DND-41 (cell line): ENCODE measurements at places on chromosomes 6 and 20.
A peak's percentile ranks its signal among the peaks of the same experiment; 100 is the strongest.

DNA sequence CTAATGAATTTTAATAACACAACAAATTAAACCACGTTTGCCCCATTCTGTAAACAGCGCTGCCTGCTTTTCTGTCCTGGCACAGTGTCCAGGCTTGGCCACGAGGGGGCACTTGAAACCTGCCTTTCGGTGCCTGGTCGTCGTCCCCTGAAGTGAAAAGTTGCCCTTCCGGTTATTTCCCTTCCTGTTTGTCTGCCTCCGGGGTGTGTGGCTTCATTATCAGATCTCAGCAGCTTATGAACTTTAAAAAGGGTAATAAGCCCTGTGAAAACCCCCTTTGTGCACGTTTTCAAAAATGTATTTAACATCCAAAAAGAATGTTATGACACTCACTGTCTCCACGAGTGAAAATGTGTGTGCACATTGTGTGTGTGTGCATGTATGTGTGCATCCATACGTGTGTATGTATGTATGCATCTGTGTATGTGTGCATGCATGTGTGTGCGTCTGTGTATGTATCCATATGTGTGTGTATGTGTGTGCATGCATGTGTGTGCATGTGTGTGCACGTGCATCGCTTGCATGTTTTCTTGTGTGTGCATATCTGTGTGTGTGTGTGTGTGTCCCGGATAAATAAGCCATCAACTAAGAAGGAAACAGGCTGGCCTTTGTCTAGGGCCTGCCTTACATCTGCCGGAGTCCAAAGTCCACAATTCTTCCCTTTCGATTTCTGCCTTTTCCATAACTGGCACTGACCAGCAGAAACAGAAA is 358.4 kb downstream of the THBS2 start:
- peak; percentile 81 for DNase-seq

GRCh38 chr6:96547654-96548053 is 15.3 kb upstream of the FHL5 start:
- DNase-seq, result no peak

- no peak for DNase-seq
Measured at GRCh38 chr6:154482858-154483257, 27.6 kb downstream of the CNKSR3 start.

DNA sequence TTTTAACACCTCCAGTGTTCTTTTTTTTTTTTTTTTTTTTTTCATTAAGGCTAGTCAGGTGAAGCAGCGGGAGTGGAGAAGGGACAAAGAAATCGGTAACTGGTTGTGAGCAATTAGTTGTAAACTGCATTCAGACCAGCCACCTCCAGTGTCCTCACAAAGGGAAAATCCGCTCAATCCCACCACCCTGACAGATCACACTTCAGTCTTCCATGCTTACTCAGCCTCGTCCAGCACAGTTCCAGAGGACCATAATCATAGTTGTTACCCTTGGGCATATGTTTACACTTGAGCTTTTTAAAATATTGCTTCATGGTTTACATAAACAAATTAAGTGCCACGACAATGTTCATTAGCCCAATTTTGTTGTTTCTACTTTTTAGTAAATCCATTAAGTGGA is 10.2 kb downstream of the DYNLRB1 start:
- no peak for DNase-seq

GRCh38 chr6:168116975-168117899 is 38.2 kb upstream of the FRMD1 start:
- no peak for DNase-seq

DNA sequence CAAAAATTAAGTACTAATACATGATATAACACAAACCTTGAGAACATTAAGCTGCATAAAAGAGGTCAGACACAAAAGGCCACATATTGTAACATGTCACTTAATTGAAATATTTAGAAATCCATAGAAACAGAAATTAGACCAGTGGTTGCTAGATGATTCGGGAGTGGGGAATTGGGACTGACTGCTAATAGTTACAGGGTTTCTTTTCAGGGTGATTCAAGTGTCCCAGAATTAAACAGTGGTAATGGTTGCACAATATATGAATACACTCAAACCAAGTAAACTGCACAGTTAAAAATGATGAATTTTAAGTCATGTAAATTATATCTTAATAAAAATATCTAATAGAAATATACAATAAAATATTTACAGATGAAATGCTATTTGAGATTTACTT is 174.5 kb downstream of the WDR27 start:
- no peak for DNase-seq

DNA sequence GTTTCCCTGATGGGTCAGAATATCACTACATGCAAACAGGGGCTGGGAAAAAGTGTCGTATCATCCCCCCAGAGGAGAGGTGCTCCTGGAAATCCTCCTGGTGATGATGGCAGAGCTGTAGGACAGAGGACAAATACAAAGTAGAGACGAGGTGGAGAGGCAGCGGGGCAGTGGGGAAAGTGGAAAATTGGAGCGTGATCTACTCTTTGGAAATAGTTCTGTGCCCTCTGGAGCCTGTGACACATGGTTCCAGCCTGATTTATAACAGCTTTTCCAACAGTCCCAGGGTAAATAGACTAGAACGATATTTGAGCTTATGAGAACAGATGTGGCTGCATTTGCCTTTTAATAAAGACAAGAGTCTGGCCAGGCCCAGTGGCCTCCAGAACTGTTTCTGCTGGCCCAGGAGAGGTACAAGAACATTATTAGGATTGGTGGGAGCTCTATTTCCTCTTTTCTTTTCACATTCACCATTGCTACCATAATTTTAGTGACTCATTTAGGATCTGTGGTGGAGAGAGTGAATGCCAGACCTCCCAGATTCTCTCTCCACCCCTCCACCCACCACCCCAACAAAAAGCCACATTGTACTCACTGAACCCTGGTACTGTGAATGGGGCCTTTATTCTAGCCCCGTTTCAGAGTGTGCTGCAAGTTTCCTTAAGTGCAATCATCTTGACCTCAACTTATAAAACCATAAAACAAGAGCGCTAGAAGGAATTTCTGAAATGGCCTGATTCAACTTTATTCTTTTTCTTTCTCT is 78.3 kb downstream of the BTBD3 start:
- no peak for DNase-seq

DNA sequence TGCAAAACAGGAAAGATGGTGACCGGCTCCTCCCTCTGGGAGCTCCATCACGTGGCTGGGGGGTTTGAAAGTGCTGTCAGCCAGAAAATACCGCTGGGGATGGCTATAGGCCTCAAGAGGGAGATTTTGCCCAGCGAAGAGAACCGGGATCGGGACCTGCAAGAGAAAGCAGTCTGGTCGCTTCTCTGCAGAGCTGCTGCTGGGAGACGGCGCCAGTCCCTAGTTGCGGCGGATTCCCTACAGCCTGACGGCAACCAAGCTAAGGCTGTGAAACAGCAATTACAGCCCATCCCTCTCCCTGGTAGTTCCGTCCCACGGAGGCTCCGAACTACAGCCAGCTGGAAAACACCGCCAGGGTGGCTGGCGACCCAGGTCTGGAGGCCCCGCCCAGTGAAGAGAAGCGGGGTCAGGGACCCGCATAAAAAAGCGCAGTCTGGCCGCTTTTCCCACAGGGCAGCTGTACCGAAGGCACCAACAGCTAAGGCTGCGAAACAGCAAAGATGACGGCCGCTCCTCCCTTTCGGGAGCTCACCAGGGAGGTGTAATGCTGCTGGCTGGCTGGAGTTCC is 238.1 kb upstream of the IRAK1BP1 start:
- no peak for DNase-seq

DNA sequence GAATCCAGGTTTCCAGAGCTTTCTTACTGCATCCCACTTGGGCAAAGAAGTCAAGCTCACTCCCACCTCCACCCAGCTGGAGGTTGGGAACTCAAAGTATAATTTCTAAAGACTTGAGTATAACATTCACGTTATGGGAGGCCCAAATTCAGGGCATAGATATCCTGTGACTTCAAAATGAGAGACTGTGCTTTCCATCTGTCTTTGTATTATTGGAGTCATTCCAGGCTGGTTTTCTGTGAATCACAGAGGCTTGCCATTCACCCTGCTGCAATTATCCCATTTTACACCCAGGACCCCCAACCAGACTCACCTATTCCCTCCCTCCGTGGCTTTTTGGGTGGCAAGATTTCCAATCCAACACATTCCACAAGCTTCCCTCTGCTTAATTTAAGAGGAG is 19.3 kb upstream of the SRC start:
- no peak for DNase-seq

DNA sequence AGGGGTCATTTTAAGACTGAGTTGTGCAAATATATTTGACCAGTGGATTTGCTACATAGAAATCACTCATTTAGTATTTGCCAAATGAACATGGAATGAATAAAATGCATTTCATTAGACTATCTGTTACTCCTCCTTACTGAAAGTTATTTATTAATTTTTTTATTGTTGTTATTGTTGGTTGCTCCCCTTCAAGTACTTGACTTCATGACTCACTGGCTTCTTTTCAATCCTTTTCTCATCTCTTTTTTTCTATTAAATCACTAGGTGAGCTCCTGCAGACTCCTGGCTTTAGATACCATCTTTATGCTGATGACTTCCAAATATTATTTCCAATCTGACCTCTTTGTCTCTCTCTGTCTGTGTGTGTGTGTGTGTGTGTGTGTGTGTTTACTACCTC is 192.2 kb upstream of the FAM83B start:
- no peak for DNase-seq

DNA sequence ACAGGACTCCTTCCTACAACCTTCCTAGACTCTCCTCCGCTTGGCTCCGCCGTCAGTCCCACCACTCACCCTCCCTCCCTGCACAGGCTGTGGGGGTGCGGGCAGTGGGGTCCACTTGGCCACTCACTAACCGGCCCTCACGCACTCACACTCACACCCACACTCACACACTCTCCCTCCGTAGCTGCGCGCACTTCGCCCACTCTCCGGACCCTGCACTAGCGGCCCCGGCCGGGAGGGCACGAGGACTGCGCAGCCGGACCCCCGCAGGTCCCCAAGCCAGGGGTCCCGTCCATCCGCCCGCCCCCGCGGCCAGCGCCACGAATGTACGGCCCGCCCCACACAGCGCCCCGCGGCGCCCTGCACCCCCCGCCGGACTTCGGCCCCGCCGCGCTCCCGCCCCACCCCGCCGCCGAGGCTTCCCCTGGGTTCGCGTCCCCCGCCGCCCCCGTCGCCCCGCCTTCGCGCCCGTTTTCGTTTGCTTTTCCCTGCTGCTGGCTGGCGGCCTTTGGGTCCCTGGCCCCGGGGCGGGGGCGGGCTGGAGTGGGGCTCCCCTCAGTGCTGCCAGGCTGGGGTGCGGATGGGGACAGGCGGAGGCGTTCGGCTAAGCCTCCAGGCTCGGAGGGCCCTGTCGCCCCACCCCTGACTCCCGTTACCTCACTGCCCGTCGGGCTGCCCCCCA is 23.0 kb upstream of the SLC22A7 start:
- no peak for DNase-seq

DNA sequence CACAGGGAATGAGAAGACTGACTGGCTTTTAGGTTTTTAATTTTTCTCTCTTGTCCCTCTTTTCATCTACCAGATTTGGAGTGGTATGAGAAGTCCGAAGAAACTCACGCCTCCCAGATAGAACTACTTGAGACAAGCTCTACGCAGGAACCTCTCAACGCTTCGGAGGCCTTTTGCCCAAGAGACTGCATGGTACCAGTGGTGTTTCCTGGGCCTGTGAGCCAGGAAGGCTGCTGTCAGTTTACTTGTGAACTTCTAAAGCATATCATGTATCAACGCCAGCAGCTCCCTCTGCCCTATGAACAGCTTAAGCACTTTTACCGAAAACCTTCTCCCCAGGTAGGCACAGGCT is 644 bp downstream of the MAD2L1BP start:
- DNase-seq, result peak; percentile 33

DNA sequence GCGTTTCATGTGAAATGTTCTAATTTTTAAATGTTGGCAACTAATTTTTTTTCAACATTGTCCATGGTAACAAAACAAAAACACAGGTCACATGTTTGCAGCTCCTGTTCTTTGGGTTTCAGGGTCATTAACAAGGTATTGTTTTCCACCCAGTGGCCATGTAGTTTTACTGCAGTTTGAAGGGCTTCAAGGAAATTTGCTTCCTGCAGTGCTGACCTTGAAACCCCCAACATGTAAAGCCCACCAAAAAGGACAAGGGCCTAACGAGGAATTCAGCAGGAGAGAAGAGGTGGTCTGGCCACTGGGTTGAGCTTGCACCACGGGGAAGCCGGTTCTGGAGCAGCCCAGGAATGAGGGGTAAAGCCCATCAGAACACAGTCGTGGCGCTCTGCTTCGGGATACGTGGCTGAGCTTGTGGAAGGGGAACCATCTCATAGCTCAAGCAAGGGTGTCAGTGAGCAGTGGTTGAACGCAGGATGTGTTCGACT is 13.9 kb upstream of the KLHL31 start:
- DNase-seq, result peak; percentile 9

GRCh38 chr6:79307321-79308036 is 73.0 kb upstream of the HMGN3 start:
- DNase-seq, result no peak

DNA sequence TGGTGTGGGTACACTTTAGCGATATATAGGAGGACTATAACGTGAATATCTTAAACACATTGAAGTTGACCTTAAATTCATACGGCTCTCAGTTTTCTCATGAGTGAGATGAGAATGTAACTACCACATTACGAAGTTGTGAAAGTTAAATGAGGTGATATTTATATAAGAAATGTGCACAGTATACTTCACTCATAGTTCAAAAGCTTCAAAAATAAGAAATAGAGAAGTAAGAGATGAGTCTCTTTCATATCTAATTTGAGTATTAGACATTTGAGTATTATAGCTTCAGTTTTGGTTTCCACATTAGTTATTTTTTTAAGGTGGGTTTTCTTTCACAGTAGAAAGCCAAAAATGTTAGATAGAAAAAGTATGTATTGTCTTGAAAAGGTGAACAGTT is 183.3 kb downstream of the NKAIN2 start:
- DNase-seq, result no peak

DNA sequence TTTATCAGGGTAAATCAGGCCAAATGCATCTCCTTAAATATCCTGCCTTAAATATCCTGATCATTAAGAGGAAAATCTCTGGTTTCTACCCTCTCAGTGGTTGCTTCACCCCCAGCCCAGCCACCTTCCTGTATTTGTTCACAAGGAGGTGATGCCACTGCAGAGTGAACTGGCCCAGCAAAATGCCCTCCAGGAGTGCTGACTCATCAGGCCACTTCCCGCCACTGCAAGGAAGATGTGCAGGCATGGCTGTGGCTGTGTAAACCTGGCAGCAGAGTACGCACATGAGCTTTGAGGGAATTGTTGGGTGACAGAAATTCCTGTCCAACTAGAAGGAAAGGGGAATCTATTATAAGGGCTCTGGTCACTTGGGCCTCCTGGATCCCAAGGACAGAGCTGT is 13.8 kb downstream of the NQO2 start:
- peak; percentile 26 for DNase-seq

GRCh38 chr6:146027586-146028251 is 1.1 kb upstream of the GRM1 start:
- no peak for DNase-seq

DNA sequence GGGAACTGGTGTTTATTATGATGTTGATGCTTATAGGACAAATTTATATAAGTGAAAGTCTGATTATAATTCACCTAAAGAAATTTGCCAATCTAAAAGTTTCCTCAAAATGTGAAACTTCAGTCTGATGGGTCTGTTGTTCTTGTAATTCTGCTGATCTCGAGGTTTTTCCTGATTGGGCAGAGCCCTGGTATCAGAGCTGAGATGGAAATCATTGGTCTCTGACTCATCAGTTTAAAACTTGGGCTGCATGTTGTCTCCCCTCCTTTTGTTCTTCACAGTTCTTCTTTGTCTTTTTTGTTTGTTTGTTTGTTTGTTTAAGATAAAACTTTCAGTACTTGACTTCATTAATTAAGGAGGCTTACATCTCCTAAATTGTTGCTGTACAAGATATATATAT is 5.9 kb downstream of the SMAP1 start:
- no peak for DNase-seq
